Cardiac fibroblast (primary cell): ENCODE measurements at places on chromosomes 12 and 14.

- DNase-seq: peak; percentile 49
Measured at GRCh38 chr12:102095677-102096263, 24.1 kb downstream of the NUP37 start.

DNA sequence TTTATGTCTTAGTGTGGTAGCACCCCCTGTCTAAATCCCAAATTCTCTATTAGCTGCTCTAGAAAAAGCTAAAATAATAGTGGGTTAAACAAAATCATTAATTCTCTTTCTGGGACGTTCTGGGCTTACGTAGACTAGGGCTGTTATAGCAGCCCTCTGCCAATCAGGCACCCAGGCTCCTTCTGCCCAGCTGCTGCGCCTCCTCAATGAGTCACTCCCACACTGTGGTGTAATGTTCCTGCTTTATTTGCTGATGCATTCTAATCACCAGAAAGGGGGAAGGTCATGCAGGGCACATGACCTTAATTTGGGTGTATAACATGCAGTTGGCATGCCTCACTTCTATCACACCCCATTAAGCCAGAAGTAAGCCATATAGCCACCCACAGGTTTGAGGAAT is 294.5 kb downstream of the GALC start:
- no peak for DNase-seq

DNA sequence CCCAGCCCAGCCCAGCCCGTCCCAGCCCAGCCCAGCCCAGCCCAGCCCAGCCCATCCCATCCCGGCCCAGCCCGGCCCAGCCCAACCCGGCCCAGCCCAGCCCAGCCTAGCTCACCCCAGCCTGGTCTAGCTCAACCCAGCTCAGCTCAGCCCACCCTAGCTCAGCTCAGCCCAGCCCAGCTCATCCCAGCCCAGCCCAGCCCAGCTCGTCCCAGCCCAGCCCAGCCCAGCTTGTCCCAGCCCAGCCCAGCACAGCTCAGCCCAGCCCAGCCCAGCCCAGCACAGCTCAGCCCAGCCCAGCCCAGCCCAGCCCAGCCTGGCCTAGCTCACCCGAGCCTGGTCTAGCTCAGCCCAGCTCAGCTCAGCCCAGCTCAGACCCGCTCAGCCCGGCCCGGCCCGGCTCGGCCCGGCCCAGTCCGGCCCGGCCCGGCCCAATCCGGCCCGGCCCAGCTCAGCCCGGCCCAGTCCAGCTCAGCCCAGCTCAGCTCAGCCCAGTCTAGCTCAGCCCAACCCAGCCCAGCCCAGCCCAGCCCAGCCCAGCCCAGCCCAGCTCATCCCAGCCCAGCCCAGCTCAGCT is 184.7 kb downstream of the TMEM121 start:
- no peak for DNase-seq

- DNase-seq: peak; percentile 61
Measured at GRCh38 chr12:105862163-105862821, 276.5 kb downstream of the NUAK1 start.

DNA sequence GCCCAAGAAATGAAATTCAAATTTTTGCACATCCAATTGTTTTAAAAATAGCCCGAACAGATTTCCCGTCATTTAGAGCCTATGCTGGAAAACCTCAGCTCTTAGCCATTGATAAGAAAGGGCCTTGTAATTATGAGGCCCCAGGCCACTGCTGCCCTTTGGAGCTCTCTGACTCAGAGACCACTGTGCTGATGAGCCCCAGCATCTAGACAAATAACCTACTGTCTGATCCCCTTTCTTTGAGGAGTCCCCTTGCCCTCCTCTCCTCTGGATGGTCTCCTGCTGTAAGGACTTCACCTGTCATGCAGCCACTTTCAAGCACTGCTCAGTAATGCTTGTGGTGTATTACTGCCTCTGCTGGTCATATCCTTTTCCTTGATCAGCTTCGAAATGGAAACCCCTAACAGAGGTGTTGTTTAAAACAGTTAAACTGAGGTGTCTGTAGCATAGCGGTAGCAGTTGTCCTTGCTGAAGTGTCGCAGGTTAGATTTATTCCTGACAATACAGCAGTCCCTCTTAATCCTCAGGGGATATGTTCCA is 159.9 kb upstream of the SRRM4 start:
- DNase-seq: no peak

DNA sequence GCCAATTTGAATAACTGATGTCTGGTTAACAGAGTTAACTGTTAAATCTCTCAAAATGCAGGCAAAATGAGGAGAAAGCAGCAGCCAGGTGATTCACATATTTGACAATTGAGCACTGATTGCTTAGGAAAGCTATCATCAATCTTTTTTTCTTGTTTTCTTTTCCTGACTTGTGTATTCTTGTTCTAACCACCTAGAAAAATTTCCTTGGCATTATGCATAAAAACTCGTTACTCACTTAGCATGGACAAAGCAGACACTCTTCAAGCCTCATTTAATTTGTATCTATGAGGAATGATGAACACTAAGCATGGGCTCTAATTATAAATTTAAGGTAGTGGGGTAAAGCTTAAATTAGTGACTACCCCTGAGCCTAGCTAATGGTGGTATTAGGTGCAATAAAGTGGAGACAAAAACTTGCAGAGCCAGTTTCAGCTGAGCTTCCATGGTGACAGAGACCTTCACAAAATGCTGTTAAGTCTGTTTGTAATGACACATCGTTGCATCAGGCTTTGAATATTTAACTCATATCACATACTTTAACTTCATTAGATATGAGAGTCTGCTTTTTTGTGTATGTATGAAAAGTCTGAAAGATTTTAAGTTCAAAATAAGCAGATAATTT is 52.0 kb downstream of the RASSF9 start:
- no peak for DNase-seq

DNA sequence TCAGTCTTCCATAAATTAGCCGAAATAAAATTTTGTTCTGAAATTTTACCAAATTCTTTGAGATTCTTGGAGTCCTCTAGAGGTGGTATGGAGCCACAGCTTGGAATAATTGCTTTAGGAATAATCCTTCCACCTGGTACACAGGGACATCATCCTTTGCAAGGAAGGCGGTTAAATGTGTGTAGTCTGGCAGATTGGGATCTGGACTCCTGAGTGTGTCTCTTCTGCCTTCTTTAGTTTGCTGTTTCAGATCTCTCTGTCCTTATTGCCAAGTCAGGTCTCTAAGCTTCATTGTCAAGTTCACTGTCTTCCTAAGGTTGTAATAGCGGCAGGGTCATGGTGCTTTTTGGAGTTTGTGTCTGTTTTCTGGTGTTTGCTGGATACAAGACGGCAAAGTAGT is 393.9 kb upstream of the RGS6 start:
- DNase-seq: no peak

- DNase-seq: no peak
Measured at GRCh38 chr14:54749180-54749579, 153.4 kb downstream of the GCH1 start.

- peak; percentile 75 for DNase-seq
Measured at GRCh38 chr12:21831791-21832344, 57.4 kb upstream of the KCNJ8 start.

GRCh38 chr12:52266514-52266913 is 7.9 kb upstream of the KRT86 start:
- no peak for DNase-seq

- DNase-seq: peak; percentile 88
Measured at GRCh38 chr14:73180385-73180805, 44.1 kb downstream of the PSEN1 start.

DNA sequence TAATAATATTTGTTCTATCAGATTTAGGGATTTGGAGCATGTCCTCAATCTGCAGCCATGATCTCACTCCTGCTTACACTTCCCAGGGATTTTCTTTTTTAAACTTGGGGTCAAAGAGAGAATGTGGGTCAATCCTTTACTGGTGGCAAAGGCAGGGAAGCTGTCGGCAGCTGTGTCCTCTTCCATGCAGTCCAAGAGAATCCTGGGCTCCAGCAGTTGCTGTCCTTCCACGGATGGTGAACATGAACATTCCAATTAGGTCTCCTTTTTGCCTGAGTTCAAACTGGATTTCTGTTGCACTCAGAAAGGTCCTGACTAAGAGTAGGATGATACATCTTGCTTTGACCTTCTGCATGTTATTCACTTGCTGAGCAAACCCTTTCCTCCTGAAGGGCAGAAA is 73.9 kb downstream of the ARL6IP4 start:
- no peak for DNase-seq

DNA sequence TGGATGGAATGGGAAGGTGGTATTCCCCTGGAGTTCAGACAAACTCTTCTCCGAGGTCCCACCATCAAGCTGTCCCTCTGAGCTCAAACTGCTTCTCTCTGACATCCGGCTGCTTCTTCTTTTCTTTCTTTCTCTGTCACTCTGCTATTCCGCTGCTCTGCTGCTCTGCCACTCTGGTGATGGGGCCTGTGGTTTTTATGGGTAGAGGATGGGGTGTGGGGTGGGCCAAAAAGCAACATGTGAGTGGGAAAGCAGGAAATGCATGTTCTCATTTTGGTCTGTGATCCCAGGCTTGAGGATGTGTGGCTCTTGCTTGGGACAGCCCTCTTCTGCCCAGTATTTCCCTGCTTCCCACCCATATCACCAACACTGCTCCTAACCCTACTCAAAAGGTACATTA is 30.6 kb downstream of the CLECL1 start:
- DNase-seq: no peak

- no peak for DNase-seq
Measured at GRCh38 chr14:94101748-94102147, 8.8 kb upstream of the IFI27 start.

DNA sequence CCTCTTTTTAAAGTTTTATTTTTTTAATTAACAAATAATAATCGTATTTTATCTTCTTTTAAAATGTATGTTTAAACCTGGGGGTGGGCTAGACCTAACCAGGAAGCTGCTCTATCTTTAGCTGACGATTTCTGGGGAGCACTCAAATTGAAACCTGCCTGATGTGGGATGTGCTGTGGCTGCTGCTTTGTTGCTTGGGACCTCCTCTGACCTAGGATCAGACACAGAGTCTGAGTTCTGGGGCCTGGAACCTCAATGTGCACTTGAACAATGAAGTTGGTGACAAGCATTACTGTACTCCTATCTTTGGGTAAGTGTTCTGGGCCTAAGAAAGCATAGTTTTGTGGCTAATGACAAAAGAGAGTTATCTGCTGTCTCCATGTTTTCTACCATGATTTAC is 386.7 kb downstream of the DAD1 start:
- no peak for DNase-seq

GRCh38 chr12:19223018-19223417 is 93.5 kb downstream of the PLEKHA5 start:
- DNase-seq: no peak

- no peak for DNase-seq
Measured at GRCh38 chr14:68817506-68818212, 24.8 kb upstream of the ZFP36L1 start.

DNA sequence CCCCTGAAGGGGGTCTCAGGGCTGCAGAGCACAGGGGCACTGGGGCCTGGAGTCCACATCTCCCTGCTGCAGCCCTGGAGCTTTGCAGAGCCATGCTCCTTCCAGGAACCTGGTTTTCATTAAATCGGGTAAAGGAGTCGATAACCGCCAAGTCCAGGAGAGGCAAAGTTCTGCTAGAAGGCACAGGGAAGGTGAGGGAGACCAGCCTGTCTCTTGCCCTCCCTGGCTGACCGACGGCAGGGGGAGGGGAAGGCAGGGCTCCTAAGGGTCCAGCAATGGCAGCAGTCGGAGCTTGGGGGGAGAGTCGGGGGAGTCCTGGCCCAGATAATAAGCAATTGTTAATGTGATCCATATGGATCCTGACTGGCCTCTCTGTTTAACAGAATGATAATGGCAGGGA is 3.0 kb downstream of the FIGNL2 start:
- DNase-seq: no peak

DNA sequence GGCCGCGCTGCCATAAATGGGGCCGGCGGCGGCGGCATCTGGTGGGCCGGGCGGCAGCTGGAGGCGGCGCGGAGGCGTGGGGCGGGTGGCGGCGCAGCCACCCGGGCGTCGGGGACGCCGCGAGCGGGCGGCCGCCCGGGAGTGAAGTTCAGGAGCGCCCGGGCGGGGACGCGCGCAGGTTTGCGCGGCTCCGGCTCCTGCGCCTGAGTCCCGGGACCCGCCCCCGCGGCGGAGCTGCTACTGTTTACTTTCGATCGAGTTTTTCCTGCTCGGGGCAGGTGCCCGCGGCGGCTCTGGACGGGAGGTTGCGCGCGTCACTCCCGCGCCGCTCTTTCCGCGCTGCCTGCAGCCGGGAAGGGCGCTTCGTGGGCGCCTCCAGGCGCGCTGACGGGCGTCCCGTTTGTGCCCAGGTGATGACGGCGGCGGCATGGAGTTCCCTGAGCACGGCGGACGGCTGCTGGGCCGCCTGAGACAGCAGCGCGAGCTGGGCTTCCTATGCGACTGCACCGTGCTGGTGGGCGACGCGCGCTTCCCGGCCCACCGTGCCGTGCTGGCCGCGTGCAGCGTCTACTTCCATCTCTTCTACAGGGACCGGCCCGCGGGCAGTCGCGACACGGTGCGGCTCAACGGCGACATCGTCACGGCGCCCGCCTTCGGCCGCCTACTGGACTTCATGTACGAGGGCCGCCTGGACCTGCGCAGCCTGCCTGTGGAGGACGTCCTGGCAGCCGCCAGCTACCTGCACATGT is at the start of gene ZBTB42:
Gene ZBTB42, plus strand, starts transcription at position 331 of the 749 bp plus-strand sequence. Its CDS starts 97 bp downstream, at position 428.
- DNase-seq: peak; percentile 48

DNA sequence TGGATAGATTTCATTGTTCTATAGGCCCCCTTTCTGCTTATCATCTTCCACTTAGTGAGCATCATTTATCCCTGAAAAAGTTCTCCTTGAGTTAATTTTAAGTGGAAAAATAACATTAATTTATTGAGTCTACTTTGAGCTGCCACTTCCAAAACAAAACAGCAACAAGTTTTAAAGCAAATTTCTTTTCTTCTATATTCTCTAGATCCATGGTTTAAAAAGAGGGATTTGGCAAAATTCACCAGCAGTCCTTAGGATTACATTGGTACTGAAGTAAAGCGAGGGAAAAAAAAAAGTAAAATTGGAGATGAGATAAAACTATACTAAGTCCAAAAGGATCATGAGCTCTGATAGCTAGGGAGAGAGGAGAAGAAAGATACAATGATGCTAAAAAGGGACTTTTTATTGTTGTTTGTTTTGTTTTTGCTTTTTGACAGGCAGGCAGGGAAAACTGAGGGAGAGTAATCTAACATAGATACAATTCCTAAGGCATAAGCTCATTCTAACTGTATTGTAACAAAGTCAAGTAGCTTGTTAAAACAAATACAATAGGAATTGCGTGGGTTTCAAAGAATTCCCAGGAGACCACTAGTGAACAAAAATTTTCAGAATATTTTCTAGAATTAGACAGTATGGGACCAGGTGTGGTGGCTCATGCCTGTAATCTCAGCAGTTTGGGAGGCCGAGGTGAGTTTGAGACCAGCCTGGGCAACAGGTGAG is 19.2 kb upstream of the PLEKHA5 start:
- DNase-seq: peak; percentile 47

GRCh38 chr12:53034459-53034858 is 15.4 kb upstream of the TNS2 start:
- DNase-seq: no peak
